NCI-H446 treated with DMSO at 0.1 percent for 48 hours (cell line): ENCODE measurements at places on chromosomes 6 and 20.

DNA sequence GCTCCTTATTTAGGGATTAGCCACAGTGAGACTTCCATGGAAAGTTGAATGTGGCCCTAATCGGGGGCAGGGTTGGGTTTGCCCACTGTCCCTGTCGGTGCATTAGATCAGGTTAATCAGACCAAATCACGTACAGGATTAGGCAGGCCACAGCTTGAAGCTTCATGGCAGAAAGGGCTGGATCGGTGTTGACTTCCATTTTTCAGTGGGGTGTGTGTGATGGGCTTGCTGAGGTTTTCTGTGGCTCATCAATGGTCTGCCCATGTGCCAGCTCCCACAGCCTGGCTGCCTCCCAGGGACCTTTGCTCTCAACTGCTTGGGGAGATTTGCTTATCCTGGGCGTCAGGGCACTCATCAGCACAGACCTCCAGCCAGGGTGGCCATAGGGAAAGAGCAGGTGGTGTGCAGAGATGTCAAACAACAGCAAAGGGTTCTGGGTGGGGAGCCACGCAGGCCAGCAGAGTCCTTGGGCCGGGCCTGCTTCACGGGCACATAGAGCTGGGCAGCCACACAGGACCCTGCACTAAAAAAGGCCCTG, 130.7 kb downstream of the TFAP2C start:
- no peak for DNase-seq

DNA sequence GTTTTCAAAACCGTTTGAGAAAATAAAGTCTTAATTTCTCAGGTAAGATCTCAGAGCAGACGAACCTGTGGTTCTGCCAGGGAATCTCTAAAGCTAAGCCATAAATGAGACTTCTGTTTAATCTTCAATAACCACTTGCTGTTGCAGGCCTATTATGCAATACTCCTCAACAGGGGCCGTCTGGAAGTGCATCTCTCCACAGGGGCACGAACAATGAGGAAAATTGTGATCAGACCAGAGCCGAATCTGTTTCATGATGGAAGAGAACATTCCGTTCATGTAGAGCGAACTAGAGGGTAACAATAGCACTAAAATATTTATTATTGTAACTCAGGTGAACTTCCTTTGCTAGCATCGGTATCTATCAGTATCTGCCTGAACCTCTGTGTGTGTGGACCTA, 223.7 kb downstream of the ARHGAP18 start:
- no peak for DNase-seq

DNA sequence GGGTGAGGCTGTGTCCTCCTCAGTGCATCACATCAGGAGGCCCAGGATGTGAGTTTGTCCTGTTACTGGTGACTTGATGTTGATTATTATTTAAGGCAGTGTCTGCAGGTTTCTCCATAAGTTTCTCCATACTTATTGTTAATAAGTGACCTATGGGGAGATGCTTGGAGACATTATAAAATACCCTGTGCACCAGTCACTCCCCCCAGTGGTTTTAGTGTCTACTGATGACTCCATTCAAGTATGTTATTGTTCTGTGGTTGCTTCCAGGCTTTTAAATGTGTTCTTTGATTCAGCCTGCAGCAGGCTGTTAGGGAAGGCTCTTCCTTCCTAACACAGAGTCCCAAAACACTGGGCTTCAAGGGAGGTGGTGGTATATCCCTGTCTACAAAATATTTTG, 14.6 kb upstream of the CST3 start:
- no peak for DNase-seq

- no peak for DNase-seq
Observed at GRCh38 chr20:49694450-49695071, 19.1 kb downstream of the B4GALT5 start.

- DNase-seq: no peak
Observed at GRCh38 chr6:18070486-18070885, 52.0 kb downstream of the NHLRC1 start.

DNA sequence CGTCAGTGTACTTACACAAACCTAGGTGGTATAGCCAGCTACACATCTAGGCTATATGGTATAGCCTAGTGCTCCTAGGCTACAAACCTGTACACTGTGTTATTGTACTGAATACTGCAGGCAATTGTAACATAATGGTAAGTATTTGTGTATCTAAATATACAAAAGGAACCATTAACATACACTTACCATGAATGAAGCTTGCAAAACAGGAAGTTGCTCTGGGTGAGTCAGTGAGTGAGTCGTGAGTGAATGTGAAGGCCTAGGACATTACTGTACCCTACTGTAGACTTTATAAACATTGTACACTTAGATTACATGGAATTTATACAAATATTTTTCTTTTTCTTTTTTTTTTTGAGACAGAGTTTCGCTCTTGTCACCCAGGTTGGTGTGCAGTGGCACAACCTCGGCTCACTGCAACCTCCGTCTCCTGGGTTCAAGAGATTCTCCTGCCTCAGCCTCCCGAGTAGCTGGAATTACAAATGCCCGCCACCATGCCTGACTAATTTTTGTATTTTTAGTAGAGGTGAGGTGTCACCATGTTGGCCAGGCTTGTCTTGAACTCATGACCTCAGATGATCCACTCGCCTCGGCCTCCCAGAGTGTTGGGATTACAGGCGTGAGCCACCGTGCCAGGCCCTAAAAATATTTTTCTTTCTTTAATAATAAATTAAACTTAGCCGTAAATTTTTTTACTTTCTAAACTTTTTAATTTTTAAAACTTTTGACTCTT, 15.4 kb upstream of the KIAA1755 start:
- DNase-seq: no peak

DNA sequence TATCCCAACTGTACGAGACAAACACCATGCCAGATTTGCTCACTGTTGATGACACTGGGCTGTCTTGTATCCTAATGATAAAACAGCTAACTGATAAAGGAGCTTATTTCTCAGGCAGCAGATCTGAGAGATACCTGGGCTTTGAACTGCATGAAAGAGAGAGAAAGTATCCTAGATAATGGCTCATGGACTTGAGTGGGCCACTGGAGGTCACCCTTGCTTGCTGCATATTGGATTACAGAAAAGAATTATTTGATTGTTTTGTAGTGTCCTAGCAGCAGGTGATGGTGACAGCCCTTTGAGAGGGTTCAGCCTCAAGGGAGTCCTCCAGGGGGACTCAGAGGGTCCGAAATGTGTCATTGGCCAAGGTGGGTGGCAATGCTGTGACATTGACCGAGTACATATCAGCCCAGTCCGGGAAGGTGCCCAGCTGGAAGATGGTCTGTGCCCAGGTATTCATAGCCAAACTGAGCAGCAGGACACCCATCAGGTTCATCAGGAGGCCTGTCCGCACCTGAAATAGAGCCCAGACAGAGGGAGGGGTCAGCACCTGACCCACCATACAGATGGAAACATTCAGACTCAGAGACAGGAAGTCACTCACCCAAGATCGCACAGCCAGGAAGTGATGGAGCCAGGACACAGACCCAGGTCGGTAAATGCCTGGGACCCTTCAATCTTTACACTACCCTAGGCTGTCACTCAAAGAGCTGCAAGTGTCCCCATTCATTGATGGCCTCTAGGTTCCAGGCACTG, 9.4 kb upstream of the OCSTAMP start:
- no peak for DNase-seq

DNA sequence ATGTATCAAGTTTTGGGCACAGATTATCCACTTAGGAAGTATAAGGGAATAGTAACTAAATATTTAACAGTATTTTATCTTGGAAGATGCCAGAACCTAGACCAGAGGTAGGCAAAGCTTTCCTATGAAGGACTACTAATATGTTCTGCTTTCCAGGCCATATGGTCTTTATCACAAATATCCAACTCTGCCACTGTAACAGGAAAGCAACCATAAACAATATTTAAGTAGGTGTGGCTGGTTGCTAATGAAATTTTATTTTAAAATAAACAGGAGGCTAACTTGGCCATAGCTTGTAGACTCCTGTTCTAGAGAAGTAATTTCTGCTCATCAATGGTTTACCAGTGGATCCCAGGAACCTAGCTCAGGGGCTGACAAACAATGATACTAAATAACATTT, 39.4 kb downstream of the NOL7 start:
- DNase-seq: no peak

GRCh38 chr6:156416391-156416790, 360.8 kb upstream of the ARID1B start:
- DNase-seq: no peak

DNA sequence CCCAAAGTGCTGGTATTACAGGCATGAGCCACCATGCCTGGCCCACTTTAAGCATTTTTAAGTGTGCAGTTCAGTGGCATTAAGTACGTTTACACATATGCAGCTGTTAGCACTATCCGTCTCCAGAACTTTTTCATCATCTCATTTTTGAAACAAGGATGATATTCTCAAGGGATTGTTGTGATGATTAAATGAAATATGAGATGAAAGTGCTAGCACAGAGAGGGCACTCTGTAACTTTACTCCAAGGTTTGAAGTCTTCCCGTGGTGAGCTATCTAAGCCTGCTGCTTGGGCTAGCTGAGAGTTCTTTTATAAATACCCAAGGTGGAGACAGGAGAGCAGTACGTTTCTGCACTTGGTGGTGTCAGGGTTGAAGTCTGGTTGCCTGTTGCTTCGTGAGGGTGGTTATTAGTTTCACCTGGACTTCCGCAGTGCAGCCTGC, 6.6 kb downstream of the TM9SF4 start:
- no peak for DNase-seq

DNA sequence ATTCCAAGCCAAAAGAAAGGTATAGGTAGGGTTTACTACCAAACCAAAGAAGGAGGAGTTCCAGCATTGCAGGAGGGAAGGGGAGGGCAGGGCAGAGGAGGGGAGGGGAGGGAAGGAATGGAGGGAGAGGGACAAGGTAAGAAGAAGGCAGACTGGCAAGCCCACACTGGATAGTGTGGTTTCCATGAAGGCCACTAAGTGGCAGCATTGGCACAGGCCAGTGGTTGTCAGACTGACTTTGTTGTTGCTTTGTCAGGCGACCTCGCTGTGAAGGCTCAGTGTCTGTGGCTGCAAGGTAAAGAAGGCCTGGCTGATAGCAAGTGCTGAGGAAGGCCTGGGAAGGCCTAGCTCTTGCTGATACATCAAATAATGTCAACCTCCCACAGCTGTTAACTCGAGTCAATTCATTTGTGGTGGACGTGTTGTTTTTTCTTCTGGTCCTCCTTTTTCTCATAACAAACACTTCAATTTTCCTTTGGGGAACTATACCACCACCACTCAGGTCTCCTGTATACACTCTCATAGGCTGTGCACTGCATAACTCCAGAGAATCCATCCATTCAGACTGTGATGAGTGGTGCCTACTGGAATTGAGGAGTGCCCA, 7.7 kb upstream of the ZNF334 start:
- peak; percentile 8 for DNase-seq

DNA sequence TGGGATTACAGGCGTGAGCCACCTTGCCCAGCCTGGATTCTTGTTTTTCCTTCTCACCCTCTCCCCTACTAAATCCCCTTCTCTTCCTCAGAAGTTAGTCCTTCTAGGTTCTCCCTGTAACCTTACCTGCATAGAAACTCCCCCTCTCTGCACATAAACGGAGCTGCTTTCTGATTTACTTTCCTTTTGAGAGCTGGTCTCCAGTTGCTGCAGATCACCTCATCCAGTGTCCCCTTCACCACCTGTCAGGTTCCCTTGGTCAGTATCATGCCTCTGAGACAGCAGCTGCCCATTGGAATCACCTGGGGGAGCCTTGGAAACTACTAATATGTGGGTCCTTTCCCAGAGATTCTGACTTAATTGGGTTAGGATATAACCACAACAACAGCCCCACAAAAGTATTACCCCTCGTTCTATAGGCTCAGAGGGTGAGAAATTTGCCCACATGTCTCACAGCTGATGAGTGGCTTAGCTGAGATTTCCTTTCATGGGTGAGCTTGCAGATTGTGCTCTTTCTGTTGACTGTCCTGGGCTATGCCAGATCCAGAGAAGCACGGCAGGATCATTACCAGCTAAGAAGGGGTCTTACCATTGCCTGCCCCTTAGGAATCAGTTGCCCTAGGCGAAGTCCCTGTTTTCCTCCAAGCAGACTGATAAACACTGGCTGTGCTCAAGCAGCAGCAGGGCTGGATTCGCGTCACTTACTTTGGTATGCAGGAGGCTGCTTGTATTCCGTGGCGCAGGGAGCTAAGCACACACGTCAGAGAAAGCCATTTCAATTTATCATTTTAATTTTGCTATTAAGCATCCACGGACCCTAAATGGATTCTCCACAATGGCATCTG, 51.3 kb downstream of the AKAP12 start:
- no peak for DNase-seq

DNA sequence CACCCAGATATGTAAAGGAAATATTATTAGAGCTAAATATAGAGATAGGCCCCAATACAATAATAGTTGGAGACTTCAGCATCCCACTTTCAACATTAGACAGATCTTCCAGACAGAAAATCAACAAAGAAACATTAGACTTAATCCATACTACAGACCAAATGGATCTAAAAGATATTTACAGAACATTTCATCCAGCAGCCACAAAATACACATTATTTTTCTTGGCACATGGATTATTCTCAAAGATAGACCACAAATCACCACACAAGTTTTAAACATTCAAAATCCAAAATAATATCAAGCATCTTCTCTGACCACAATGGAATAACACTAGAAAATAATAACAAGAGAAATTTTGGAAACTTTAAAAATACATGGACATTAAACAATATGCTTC, 1159.1 kb upstream of the CITED2 start:
- no peak for DNase-seq

DNA sequence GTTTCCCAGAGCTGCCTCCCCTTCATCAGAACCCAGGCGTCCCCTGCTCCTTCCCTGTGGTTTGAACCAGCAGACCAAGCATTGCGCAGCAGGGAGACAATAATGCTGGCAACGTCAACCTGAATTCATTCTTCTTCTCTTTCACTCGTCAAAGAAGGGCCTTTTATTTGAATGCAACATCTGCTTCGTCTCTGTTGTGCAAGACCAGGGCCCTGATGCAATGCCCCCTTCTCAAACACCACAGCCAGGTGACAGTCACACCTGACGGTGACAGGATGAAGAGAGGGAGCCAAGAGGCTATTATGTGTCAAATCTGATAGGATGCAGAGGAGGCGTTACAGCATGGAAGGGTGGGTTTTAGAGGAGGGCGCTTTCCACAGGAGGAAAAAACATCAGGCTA, 8.0 kb downstream of the INSM1 start:
- no peak for DNase-seq

- no peak for DNase-seq
Observed at GRCh38 chr6:81999826-82000225, 247.3 kb upstream of the TENT5A start.

GRCh38 chr6:136408204-136408603, 118.6 kb upstream of the BCLAF1 start:
- no peak for DNase-seq

DNA sequence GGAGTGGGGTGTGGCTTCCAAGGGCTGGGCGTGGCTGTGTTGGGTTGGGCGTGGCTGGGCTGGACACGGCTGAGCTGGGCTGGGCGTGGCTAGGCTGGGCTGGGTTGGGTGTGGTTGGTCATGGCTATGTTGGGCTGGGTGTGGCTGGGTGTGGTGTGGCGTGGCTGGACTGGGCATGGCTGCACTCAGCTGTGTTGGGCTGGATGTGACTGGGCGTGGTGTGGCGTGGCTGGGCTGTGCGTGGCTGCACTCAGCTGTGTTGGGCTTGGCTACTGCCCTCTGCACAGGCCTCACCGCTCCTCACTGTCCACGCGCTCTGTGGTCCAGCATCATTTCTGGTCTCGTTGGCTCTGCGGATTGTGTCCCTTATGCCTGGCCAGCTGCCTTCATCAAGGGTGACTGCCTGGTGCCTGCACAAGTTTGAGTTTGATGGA, 43.5 kb upstream of the SLCO4A1 start:
- DNase-seq: no peak
